ENCODE measurements at places on chromosomes 6 and 20. TPM values are rescaled to one million over a fixed set of nuclear protein-coding genes. Genes with fewer than 3 reads are reported as not detected.

STMN3 gene
- 13.3 TPM for total RNA-seq

PEX7 gene
- 3.3 TPM for total RNA-seq

SPATA2 gene
- total RNA-seq, result 7.6 TPM

GRCh38 chr6:121157906-121158305 is 176.4 kb downstream of the TBC1D32 start:
- no peak for DNase-seq
- H3K27ac ChIP-seq, result no peak overlapping the region
- H3K36me3 ChIP-seq, result peaks cover 27% of the 10 kb centered on the region
- H3K27me3 ChIP-seq, result no peaks in the 10 kb centered on the region
- H3K4me3 ChIP-seq, result no peak overlapping the region
